CD4-positive, alpha-beta T cell treated with Interleukin-1 beta for 1 hour (primary cell): ENCODE measurements at places on chromosomes 5 and 9.
A peak's percentile ranks its signal among the peaks of the same experiment; 100 is the strongest.

DNA sequence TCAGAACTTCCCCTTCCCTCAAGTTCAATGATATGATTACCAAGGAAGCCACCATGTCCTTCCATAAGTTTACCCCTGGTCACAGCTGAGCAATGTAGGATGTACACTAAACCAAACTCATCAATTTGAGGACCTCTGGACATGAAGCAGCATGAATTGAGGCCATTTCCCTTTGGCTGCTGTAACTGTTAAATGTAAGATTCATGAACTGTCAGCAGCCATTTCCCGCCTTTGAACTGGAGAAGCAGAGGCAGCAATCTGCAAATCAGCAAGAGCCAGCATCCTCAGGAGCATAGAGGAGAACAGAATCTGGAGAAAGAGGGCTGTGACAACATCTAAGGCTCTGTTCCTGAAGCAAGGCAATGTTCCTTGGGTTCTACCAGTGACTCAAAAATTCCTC, 104.3 kb upstream of the PTGER4 start:
- no peak for DNase-seq

- DNase-seq = no peak
These were observed 620.1 kb downstream of the TLE1 start for GRCh38 chr9:81069038-81069795.

GRCh38 chr9:111158999-111159398, 120.7 kb upstream of the LPAR1 start:
- no peak for DNase-seq

- no peak for DNase-seq
These were observed 68.0 kb upstream of the MAMDC2 start for GRCh38 chr9:69975681-69976080.

DNA sequence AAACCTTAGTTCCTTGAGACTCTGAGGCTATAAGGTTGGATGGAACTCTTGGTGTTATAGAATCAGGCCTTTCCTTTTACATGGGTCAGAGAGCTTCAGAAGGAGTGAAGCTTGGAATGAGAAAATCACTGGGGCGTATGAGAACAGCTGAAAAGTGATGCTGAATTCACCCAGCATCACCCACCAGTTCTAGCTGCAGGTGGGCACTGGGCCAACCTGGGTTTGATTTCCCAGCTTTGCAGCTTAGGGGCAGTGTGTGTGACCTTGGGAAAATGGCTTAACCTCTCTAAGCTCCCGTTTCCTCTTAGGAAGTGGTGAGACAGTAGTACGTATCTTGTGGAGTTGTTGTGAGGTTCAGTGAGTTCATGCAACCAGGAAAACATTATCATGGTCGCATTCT, 10.7 kb downstream of the PCDH12 start:
- no peak for DNase-seq

DNA sequence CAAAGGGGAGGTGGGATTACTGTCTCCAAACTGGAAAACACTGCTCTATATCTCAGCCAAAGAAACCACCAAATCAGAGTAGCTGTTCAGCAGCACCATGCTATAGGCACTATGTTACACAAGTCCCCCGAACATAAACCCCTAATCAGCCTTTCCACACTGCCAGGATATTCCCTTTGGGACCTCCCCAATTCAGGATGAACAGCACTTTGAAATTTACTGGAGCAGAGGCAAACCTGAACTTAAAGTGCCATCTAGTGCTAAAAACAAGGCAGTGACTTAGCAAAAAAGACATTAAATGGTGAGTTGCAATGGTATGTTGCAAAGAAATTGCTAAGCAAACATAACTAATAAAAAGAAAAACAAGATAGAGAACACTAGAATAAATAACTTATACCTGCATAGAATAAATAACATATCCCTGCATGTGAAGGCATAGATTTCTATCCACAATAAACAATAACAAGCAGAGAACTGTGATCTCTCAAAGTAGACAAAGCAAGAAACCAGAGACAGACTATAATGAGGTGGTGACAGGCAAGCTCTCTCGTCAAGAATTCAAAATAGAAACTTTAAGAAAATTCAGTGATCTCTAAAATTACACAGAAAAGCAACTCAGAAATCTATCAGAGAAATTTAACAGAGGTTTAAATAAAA, 584.4 kb upstream of the ACO1 start:
- no peak for DNase-seq

GRCh38 chr9:127612939-127613582, 984 bp downstream of the STXBP1 start:
- DNase-seq = peak; percentile 26

DNA sequence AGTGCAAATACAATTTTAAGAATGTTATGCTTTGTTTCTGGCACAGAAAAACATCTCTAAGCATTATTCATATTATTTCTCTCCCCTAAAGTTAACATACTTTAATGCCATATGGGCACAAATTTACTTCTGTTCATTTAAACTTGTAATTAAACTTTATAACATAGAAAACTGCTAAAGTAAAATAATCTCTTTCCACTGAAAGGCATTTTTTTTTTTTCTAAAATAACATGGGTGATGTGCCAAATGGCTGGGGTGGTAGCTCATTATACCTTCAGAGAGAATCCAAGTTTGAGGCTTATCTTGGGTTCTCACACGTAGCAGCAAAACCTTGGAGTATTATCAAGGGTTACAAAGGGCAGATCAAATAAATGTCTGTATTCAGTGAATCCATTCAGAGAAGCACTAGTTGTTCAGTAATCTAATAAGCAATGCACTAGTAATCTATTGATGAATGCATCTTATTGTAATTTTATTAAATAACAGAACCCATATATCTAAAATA, 257.6 kb upstream of the POU5F2 start:
- DNase-seq = no peak

DNA sequence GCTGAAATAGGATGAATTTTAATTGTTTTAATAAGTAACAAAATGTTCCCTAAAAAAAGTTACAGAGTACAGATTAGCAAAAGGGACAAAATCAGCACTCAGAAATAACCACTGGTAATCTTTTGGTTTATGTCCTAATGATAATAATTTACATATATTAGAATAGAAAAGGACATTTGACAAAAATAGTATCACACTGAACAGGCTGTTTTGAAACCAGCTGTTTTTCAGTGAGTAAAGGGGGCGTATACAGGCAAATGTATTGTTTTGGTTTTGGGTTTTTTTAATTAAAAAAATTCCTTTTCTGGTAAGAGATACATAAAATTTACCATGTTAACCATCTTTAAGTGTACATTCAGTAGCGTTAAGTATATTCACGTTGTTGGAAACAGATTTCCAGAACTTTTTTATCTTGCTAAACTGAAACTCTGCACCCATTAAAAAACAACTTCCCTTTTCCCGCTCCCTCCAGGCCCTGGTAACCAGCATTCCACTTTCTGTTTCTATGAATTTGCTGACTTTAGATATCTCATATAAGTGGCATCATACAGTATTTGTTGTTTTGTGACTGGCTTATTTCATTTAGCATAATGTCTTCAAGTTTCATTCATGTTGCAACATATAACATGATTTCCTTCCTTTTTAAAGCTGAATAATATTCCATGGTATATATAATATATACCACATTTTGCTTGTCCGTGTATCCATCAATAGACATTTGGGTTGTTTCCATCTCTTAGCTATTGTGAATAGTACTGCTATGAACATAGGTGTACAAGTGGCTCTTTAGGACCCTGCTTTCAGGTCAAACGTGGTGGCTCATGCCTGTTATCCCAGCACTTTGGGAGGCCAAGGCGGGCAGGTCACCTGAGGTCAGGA, 20.6 kb upstream of the LARP1 start:
- DNase-seq = no peak

DNA sequence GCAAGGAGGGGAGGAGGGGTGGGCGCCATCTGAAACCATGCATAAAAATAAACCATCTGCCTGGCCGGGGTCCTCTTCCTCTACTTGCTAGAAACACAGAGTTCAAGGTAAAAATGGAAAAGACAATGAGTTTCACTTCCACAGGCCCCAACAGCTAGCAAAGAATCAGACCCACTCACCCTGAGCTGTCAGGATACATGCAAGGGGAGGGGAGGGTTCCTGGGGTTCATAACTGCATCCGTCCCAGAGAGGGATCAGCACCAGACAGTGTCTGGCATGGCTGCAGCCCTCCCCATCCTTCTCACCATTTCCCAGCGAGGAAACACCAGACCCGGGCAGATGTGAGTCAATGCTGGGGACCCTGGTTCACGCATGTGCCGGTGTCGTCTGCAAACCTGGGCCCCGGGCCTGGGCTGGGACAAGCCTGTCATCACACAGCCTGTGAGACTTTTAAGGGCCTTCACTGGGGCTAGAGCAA, 55.4 kb downstream of the SEMA4D start:
- DNase-seq = no peak

DNA sequence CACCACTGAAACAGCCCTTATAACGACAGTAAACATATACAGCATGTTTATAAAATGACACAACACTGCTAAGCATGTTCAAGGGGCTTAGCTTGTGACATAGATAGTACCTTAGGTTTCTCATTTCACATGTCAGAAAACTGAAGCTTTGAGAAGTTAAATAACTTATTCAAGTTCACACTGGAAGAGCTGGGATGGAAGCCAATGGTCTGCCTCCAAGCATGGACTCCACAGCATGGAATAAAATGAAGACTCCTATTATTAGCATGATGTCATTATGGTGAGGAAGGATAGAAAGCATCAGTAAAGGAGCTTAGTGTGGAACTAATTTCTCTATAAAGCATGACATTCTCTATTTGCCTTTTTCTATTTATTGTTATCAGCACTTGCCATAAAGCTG, 316.7 kb downstream of the PLK2 start:
- DNase-seq = no peak

GRCh38 chr5:52989781-52990527, 802 bp downstream of the ITGA2 start:
- DNase-seq = peak; percentile 33

- DNase-seq = no peak
These were observed 137.4 kb downstream of the STK32A start for GRCh38 chr5:147372191-147372590.

DNA sequence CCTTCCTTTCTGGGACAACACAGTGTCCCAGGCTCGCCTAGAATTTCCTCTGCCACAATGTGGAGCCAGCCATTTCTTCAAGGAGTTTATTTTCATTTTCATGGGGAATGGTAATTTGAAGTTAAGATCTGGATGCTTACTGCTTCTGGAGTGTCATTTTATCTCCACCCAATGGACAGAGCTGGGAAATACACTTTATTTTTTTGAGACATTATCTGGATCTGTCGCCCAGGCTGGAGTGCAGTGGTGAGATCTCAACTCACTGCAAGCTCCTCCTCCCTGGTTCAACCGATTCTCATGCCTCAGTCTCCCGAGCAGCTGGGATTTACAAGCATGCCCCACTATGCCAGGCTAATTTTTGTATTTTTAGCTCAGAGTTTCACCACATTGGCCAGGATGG, 12.7 kb upstream of the THG1L start:
- peak; percentile 60 for DNase-seq

- DNase-seq = no peak
These were observed 394.4 kb upstream of the ZNF608 start for GRCh38 chr5:125140855-125141254.
